AML-193 (cell line): ENCODE measurements at places on chromosomes 6 and 20.
A peak's percentile ranks its signal among the peaks of the same experiment; 100 is the strongest.

DNA sequence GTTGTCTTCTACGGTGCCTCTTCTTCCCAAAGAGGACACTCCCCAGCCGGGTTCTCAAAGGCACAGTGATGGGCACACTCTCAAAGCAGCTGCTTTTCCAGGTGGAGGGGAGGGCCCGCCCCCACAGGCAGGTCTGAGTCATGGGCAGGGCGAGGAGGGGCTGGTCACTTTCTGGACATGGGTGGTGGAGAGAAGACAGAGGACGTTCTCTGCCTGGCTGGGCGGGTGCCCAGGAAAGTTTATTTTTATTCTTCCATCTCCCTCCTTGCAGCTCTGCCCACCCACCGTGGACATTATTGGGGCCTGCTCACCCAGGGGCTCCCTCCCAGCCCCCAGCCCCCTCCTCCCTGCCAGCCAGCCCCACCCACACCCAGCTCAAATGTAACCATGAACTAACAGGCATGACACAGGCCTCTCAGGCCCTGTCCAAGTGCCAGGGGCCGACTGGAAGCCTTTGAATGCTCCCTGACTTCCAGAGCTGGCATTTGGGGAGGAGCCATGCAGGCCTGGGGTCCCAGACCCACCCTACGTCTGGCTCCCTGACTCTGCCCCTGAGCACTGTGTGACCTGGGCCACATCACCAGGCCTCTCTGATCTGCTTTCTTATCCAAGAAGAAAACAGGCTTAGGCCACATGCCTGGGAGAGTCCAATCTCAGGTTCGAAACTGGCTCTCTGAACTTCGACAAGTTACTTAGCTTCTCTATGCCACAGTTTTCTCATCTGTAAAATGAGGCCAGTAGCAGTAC is 8.0 kb downstream of the TGM2 start:
- DNase-seq: no peak

- DNase-seq: no peak
Observed at GRCh38 chr6:29694637-29695036, 13.7 kb upstream of the ZFP57 start.

GRCh38 chr6:1396952-1397868 is 7.8 kb downstream of the FOXF2 start:
- DNase-seq: peak; percentile 75

- DNase-seq: no peak
Observed at GRCh38 chr6:90294989-90295853, 1.4 kb downstream of the BACH2 start.

GRCh38 chr20:32537657-32538525 is 47.2 kb downstream of the NOL4L start:
- no peak for DNase-seq

- DNase-seq: no peak
Observed at GRCh38 chr6:155419161-155419560, 36.5 kb downstream of the NOX3 start.

GRCh38 chr6:33817489-33817888 is 13.7 kb upstream of the MLN start:
- no peak for DNase-seq

- no peak for DNase-seq
Observed at GRCh38 chr6:13290335-13290734, 38.0 kb downstream of the TBC1D7 start.

GRCh38 chr6:112311950-112312547 is 35.1 kb upstream of the RFPL4B start:
- DNase-seq: peak; percentile 27

- DNase-seq: no peak
Observed at GRCh38 chr20:5592165-5592564, 158.0 kb upstream of the SHLD1 start.

DNA sequence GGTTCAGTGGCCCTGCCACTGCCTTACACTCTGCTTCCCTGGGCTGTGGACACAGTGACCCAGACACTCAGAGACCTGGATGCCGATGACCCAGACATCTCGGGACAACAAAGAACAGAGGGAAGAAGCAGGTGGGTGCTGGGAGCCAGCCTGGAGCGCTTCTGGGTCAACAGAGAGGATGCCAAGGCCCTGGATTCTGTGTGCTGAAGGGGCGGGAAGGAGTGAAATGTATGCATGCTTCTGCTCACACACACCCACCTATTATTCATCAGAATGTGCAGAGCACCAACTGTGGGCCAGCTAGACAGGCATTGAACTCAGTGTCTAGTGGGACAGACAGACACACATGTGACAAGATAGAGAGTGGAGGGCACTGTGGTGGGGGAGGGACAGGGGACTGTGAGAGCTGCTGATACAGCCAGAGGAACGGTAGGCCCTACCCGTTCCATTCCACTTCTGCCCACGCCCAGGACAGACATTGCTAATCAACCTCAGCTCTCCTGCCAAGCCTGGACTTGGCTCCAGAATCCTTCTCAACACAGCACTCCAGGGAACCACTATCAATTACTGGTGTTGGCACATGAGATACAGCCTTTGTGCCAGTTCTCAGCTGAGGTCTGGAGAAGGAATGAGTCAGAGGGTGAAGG is 20.2 kb downstream of the KCNK15 start:
- DNase-seq: no peak

- no peak for DNase-seq
Observed at GRCh38 chr6:23447731-23448130, 678.3 kb upstream of the NRSN1 start.

GRCh38 chr6:108359901-108360882 is 65.3 kb downstream of the AFG1L start:
- DNase-seq: peak; percentile 56

GRCh38 chr6:42449917-42450476 is 1.7 kb downstream of the TRERF1 start:
- peak; percentile 40 for DNase-seq

DNA sequence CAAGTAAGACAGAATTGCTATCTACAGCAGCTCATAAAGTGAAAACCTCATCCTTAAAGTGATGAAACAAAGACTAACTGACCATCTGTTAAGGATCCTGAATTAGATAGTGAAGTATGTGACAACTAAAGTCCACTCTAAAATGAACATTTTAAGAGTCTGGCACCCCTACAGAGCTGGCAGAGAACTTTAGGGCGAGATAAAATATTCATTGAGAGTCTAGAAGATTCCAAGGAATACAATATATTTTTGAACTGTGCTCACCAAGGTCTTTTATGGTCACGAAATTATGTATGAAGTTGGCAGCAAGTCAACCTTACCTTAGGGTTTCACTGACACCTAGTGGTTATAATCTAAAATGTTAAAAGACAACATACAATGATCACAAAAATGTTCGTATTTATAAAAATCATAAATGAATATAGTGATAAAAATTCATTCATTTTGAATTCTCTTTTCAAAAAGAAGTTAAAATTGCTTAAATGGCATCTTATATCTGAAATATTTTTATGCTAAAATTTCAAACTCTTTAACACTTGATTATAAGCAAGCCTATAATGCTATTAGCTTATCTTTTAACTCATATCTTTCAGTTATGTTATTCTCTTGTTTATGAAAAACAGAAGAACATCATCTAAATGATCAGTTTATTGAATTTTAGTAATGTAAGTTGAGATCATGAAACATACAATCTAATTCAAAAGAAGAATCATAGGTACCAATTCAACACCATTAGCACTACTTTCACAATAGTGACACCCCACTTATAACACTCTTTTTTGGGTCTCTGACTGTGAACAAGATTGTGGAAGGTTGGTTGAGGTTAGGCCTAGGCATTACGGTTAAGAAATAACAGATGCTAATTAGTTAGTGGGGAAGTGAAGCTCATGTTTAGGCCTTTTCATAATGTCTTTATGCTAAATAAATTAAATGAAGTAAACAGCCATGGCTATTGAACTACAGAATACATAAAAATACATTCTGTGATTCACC is 27.5 kb downstream of the RSPH3 start:
- peak; percentile 86 for DNase-seq

GRCh38 chr20:42484335-42484734 is 705.4 kb downstream of the PTPRT start:
- DNase-seq: no peak

DNA sequence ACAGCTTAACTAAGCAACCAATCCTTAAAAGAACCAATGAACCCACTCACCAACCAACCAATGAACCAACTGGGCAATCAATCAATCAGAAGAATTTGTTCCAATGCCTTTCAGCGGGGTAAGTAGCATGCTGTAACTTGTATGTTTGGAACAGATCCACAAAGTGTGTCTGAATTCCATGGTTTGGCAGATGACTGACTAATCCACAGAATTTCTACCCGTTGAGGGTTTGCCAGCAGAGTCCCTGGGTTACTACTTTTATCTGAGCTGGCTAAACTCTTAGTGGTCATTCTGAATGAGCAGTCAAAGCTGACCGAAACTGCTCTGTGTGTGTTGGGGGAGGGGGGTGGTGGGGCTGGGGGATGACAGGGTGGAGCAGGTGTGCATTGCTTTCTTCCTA is 125.0 kb upstream of the JAG1 start:
- DNase-seq: no peak

- DNase-seq: no peak
Observed at GRCh38 chr6:2220154-2220553, 25.3 kb downstream of the GMDS start.

DNA sequence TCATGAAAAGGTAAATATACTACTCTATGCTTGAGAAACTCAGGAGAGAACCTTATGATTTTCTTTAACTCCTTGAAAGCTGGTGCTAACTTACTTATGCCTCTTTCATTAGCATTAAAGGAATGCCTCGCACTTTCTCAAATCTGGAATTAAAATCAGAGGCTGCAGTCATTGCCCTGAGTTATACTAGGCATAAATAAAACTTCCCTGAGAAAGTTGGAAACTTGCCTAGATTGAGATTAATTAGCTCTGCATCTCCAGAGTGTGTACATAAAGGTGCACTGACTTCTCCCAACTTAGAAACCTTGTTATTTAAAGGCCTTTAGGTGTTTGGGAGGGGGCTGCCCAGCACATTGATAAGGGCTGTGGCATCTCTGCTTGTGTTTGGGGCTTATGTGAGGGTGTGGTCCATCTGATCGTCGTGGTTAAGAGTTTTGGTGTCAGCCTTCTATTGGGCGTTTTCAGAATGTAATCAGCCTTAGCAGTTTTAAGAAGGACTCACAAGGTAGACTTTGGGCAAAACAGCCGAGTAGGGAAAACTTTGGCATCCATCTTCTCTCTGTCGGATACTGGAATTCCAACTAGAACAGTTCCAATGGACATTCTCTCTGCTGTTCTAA is 32.1 kb upstream of the CCN6 start:
- no peak for DNase-seq
